ENCODE measurements at places on chromosomes 3 and 15.

DNA sequence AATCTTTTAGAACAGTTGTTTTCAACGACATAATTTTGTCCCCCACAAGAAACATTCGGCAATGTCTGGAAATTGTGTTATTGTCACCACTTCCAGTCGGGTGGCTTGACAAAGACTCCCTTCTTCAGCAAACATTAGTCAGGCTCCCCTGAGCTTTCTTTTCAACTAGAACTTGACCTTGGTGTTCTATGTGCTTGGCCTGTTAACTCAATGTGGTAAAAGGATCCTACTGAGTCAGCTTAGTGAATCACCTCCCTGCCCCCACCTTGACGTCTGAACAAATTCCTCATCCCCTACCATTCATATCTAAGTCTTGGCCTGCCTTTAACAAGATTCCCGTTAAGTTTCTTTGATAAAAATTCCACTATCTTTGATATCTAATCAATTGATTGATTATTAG, 465.0 kb upstream of the ROBO1 start:
- DNase-seq: no peak

- DNase-seq: no peak
Measured at GRCh38 chr3:146577662-146578061, 27.5 kb downstream of the PLSCR5 start.

GRCh38 chr15:96352604-96353405, 22.3 kb downstream of the NR2F2 start:
- DNase-seq: no peak

GRCh38 chr3:73270839-73271483, 209.5 kb downstream of the EBLN2 start:
- no peak for DNase-seq

- no peak for DNase-seq
Measured at GRCh38 chr3:121414924-121415323, 130.9 kb downstream of the POLQ start.

GRCh38 chr3:88117683-88118082, 32.1 kb upstream of the C3orf38 start:
- no peak for DNase-seq

- DNase-seq: no peak
Measured at GRCh38 chr15:66831801-66832390, 129.9 kb downstream of the SMAD6 start.

GRCh38 chr15:77120576-77120975, 49.7 kb upstream of the TSPAN3 start:
- DNase-seq: no peak

Measured in activated effector memory CD4-positive, alpha-beta T cell treated with Interleukin-2 at 50 U/mL for 16 hours (primary cell).